RKO (cell line): ENCODE measurements at places on chromosomes 7 and 10.
A peak's percentile ranks its signal among the peaks of the same experiment; 100 is the strongest.

GRCh38 chr10:26579256-26580063 lies 118.0 kb upstream of the PDSS1 start:
- no peak for DNase-seq

DNA sequence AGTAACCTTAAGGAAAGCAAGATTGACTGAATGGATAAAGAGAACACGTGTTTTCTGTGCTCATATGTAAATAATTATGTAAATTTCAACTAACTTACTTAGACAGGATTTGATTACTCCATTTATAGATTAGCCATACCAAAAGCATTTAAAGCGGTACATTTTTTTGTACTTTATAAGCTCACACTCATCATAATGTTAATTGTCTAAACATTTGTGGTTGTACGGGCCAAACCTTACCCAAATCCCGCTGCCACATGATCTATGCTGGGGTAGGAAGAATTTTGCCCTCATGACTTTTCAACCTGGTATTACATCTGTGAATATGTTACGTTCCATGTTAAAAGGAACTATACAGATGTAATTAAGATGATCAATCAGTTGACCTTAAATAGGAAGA lies 29.1 kb downstream of the MKX start:
- DNase-seq: no peak

DNA sequence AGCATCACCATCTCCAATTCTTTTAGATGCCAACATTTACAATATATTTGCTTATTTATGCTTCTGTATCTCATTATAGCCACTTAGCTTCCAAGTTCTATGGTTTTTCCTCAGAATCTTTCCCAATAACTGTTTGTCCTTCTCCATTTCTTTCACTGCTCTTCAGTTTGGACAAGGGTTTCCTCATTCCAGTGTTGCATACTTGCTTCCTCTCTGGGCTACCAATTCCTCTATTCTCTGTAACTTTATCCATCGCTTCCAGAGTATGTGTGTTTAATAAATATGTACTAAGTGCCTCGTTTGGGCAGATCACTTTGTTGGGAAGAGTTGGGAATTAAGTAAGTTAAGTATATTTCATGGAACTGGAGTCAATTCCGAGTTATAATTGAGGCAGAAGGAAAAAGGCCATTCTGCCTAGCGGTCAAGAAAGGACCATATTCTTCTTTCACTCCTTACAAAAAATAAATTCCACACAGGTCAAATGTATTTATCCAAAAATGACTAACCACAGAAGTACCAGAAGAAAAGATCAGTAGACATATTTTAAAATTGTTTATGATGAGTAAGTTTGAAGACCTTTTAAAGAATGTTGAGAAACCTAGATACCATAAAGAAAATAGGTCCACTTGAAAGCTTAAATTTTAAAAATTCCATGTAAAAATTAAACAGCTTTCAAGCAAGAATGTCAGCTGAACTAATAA lies 10.8 kb downstream of the STAMBPL1 start:
- DNase-seq: no peak

GRCh38 chr7:141700848-141701371 lies 1.1 kb downstream of the DENND11 start:
- peak; percentile 27 for DNase-seq

GRCh38 chr10:88759366-88760101 lies at the start of gene LIPN:
TSS of gene LIPN (plus strand) at chr10:88760020. CDS start at chr10:88761406, 1,386 bp downstream.
- no peak for DNase-seq

- no peak for DNase-seq
Measured at GRCh38 chr7:132221356-132221755, 354.9 kb downstream of the PLXNA4 start.

DNA sequence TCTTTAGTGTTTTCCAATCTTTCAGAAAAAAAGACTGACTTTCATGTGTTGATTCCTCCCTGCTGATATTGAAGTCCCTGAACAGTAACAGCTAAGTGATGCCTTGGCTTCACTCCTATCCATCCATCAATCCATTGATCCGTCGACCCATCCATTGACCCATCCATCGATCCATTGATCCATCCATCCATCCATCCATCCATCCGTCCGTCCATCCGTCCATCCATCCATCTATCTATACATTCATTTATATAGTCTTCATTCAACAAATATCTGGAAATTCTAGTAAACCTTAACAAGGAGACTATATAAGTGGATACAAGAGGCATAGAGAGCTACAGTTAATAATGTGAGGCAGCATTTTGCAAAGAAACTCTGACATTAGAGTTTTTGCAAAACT lies 21.6 kb upstream of the LAMB1 start:
- DNase-seq: no peak

DNA sequence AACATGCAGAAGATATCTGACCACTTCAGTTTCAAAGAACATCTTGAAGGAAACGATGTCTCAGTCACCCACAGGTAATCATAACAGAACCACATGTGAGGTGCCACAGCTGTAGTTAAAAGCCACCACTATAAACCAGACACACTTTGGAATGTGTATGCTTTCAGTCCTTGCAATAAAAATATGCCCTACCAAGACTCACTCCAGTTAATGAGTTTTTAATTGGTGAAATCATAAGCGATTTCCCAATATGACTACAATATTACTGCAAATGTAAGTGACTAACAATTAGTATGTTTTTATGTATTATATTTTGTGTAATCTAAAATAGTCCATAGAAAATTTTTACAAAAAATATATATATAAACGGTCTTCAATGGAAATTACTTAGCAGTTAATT lies 428.2 kb downstream of the PARD3 start:
- DNase-seq: no peak

DNA sequence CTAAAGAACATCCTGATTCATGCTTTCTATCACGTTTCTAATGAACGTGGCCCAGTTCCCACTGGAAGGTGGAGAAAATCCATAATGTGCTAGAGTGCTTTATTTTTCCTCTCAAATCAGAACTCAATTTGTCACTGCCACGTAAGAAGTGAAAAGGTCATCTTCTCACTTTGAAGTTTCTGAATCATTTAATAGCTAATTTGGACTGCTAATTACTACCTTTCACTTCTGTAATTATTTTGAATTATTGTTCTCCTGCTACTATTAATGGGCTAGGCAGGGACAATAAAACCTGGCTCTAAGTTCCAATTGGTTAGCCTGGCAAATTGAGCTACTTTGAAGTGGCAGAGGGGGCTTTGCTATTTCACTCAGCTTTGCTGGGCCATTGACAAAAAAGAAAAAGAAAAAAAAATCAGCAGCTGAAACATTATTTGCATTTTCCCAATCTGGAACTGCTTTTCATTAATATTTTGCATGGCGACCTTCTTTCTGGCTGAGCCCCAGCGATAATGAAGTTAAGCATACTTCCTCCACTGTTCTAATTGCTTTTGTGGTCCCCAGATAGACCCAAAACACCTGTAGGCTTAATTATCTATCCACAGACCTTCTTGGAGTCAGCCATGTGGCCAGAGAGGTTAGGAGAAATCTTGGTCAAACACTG lies 264.2 kb downstream of the SEC23IP start:
- no peak for DNase-seq

DNA sequence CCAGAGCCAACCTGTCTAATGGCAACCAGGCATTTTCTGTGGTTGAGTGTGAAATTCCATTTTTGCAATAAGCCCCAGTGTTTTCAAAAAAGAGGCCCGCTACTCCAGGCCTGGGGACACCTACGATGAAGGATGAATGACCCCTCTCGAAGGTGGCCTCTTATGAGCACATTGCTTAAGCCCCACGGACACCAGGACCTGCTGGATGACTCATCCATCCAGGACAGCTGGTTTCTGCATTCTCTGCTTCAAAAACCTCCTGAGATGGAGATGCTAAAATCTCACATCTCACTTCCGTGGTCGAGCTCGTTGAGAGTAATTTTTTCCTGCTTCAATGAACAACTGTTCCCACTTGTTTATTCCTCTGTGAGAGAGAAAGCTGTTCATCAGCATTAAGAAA lies 150.2 kb upstream of the FZD8 start:
- no peak for DNase-seq

DNA sequence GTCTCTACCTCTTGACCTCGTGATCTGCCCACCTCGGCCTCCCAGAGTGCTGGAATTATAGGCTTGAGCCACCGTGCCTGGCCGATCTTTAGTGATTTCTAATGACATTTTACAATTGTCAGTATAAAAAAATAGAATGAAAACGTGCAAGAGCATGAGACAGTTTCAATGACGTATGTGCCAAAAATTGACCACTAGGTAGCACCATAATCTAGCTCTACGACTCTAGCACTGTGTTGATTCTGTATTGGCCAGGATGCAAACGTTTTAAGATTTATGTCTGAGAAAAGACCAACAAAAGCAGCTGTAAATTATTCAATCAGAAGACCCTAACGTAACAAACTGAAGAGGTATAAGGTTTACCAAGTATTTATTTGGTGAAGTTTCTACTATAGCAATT lies 25.4 kb upstream of the EXOC6 start:
- peak; percentile 28 for DNase-seq

DNA sequence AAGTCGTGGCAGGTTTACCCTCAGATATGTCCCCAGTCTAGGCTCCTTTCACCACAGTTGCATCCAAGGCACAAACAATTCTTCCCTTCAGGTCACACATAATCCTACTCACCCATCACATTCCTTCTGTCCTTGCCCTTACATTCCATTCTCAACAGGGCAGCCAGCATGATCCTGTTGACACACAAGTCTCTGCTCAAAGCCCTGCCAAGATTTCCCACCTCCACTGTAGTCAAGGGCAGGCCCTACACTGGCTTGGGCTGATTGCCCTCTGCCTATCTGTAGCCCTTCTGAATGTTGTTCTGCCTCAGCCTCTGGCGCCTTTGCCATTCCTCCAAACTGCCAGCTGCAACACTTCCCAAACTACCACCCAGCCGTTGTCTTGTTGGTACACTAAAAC lies 187.9 kb upstream of the AKR1E2 start:
- DNase-seq: no peak
